ENCODE measurements at places on chromosomes 4 and X.

DNA sequence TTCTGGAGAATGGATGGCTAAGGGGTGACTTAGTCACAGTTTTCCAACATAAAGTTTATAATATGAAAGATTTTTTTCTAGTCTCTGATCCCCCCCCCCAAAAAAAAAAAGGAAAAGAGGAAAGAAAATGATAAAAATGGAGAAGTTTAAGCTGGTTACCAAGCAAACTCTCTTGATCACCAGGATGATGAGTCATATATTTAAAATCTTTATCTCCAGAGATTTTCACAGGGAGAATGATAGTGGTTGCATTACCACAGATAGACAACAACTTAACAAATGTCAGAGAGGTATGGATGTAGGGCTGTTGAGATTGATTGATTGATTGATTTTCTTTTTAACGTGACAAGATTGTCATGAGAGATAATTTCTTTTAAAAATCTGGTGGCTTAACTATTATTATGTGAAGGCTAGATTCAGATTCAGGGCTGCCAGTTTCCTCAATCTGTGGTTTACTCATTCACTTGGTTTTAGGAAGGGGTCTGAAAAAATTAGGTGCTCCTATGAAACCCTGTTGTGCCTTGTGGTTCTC lies 13.3 kb upstream of the TEX13C start:
- no peak for DNase-seq

- DNase-seq, result no peak
These were observed 6.6 kb upstream of the GUF1 start for GRCh38 chr4:44671636-44672035.

DNA sequence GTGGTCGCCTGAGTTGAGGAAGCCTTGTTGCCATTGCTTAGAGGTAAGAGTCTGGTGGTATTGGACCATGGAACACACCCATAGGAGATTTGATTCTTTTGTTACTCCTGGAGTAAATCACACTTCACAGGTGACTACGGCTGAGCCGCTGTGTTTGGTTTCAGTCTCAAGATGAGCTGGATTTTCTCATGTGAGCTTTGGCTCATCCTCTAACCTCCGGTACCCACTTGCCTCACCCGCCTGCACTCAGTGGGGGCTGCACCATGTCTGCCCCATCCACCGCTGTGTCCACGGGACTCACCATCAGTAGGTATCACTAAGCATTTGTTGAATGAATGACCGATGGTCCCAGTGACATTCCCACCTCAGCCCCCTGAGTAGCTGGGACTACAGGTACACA lies 52.7 kb downstream of the HTT-AS start:
- DNase-seq, result peak; percentile 45

GRCh38 chrX:109958266-109958665 lies 44.6 kb upstream of the TMEM164 start:
- no peak for DNase-seq

DNA sequence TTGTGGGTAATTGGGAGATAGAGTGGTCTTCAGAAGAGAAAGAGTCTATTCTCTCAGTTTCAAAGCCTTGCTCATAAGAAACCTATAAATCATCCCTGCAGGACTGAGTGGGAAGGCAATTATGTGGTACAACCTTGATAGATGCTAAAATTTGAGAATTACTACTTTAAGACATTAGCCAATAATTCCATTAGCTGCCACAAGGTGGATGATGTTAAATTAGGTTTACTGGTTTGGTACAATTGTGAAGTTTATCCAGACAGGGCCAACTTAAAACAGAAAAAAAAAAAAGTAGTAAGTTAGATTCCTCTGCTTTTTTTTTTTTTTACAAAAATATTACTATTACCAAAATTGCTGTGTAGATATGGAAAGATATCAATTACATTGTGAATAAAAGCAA lies 73.2 kb upstream of the AMOT start:
- DNase-seq, result no peak

DNA sequence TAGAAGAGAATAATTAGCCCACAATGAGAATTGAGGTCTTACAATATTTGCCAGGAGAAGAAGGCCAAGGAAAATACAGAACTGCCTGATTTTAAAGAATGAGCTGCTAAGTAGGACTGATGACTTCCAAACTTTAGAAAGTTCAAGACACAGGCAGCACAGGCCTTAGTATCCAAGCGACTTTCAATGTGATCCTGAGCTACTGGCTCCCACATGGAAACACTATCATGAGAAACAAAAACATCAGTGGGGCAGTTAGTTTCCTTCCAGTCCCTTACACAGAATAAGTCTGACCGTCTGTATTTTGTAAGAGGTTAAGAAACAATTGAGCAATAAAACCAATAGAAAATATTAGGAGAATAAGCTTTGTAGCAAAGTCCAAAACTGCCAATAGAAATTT lies 251.4 kb downstream of the COL25A1 start:
- DNase-seq, result no peak

DNA sequence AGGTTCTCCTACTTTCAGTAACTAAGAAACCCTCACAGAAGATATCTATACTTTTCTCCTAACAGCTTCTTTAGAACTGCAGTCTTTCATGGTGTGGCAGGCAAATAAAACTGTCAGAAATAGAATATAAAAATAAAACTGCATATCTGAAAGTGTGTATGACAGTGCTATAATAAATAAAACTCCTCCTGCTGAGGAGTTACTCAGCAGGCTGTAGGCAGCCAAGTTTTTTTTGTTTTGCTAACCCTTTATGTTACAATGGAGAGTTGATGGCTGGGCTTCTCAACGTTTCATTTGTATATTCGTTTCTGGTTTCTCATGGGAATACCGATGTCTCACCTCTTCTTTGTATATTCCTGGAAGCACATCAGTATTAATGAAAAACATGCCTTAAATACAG lies 18.2 kb upstream of the UGT2B10 start:
- no peak for DNase-seq

DNA sequence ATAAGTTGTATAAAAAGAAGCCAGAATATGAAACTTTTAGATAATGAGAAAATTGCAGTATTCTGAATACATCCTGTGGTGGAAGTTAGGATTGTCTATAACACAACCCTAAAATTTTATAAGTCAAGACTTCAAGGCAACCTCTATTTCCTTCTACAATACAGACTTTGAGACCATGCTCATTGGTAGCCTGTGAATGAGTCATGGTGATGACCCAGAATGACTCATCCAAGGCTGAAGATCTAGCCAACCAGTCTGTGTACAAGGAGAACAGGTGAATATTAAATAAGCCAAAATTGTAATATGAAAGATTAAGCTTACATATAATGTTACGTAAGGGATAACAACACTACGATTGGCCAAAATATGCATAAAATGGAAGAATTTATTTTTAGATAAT lies 475.9 kb upstream of the GALNT7 start:
- DNase-seq, result no peak

DNA sequence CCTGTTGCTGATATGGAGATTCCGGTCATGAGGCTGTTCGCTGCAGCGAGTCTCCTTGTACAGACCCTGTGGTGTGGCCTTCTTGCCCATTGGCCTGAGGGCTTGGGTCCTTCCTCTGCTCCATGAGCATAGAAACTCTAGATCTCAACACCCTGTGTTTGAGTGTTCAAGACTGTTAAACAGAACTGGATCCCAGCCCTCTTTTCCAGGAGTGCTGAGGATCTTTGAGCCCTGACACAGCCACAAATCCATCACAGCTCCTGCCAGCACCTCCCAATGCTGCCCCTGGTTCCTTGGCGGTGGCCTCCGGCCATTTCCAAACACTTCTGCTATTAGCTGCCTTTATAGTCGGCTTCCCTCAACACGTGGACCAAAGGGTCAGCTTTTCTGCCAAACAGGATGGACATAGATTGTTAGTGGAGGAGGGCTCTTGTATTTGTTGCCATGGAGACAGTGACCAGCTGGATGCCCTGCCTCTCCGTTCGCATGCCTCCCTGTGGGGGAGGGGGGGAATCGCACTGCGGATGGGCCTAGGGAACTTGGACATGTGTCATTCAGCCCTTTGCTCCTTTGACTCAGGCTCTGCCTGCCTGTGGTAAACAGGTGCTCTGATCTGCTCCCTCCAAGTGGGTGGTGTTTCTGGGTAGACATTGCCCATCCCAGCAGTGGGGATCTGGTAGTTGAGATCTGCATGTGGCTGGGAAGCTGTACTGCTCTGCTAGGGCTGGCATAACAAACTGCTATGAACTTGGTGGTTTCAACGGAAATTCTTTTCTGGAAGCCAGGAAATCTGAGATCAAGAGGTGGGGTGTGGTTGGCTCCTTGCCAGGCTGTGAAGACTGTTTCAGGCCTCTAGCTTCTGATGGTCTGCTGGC lies 6.9 kb upstream of the WDR1 start:
- DNase-seq, result peak; percentile 31

DNA sequence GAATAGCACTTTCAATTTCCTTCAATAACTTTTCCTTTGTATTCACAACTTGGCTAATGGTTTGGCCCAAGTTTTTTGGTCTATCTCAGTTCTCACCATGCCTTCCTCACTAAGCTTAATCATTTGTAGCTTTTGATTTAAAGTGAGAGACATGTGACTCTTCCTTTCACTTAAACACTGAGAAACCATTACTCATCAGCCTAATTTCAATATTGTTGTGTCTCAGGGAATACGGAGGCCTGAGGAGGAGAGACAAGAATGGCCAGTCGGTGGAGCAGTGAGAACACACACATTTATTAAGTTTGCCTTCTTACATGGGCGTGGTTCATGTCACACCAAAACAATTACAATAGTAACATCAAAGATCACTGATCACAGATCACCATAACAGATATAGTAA lies 56.7 kb downstream of the TSPAN5 start:
- peak; percentile 48 for DNase-seq

GRCh38 chr4:155787113-155787710 lies 28.4 kb downstream of the GUCY1B1 start:
- DNase-seq, result peak; percentile 4

DNA sequence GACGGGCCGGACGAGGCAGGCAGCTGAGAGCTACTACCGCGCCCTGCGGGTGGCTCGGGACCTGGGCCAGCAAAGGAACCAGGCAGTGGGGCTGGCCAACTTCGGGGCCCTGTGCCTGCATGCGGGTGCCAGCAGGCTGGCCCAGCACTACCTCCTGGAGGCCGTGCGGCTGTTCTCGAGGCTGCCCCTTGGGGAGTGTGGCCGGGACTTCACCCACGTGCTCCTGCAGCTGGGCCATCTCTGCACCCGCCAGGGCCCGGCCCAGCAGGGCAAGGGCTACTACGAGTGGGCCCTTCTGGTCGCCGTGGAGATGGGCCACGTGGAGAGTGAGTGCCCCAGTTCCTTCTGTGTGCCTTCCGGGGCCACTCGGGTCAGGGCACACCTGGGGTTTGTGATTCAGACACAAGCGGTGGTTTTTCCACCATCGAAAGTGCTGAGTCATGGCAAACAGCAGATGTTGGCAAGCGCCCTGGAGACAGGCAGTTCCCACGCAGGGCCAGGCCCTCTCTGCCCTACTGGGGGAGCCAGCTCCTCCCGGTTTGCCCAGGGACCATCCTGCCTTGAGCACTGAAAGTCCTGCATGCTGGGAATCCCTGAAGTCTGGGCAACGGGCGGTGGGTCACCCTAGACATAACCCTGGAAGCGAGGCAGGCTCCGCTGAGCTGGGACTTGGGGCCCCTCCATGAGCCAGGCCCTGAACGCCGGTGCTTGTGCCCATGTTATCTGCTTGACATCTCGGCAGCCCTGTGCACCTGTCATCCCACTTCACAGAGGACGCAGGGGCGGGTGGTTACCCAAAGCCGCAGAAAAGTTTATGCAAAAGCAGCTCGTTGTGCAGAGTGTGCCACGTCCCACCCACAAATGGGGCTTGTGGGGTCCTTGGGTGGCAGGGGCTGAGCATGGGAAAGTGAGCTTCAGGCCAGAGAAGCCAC lies 29.5 kb downstream of the SH3TC1 start:
- DNase-seq, result peak; percentile 83

DNA sequence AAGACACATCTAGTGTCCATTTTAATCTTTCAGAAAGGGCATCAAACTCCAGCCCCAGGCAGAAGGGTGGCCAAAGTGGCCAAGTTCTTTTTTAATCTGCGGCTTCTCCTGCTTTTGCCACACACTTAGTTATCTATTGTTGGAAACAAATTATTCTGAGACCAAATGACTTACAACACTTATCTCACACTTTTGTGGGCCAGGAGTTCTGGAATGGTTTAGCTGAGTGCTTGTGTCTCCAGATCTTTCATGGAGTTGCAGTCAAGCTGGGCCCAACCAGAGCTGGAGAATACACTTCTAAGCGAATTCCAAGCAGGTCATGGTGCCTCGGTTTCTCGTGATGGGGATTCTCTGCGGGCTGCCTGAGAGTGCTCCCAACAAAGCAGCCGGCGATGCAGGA lies 4.0 kb downstream of the TXK start:
- DNase-seq, result no peak

DNA sequence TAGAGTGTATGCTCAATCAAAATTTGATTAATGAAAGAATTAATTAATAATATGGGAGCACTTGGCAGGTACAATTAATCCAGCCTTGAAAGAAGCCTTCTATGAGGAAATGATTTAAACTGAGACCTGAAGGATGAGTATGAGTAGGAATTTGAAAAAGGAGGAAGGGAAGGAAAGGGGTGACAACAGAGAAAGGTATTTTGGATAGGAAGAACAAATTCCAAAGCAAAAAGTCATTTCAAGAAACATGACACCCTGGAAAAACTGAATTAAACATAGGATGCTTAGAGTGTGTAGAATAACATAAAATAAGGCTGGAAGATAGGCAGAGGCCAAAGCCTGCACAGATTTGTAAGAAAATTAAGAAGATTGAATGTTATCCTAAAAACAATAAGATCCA lies 29.6 kb downstream of the PHOX2B start:
- DNase-seq, result no peak

- no peak for DNase-seq
These were observed 375.1 kb downstream of the SH3BGRL start for GRCh38 chrX:81577028-81577427.

DNA sequence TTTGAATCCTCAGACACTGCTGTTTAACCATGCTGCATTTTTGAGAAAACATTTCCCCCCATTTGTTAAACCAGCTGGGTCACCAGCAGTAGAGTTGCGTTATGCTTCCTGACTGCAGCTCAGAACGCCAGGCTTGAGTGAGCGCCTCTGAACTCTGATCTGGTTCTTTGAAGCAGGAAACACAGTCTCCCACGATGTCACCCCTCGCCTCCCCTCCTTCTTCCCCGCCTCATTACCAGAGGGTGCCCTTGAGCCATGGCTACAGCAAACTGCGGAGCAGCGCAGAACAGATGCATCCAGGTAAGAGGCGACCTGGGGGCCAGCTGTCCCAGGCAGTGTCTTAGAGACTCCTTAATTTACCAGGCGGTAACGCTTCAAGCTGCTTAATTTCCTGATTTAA lies 78.4 kb downstream of the REPS2 start:
- no peak for DNase-seq

- no peak for DNase-seq
These were observed 60.6 kb downstream of the HTRA3 start for GRCh38 chr4:8329859-8330761.

GRCh38 chrX:109987884-109988283 lies 15.0 kb upstream of the TMEM164 start:
- no peak for DNase-seq

- DNase-seq, result no peak
These were observed 28.2 kb upstream of the NEIL3 start for GRCh38 chr4:177281351-177281909.

DNA sequence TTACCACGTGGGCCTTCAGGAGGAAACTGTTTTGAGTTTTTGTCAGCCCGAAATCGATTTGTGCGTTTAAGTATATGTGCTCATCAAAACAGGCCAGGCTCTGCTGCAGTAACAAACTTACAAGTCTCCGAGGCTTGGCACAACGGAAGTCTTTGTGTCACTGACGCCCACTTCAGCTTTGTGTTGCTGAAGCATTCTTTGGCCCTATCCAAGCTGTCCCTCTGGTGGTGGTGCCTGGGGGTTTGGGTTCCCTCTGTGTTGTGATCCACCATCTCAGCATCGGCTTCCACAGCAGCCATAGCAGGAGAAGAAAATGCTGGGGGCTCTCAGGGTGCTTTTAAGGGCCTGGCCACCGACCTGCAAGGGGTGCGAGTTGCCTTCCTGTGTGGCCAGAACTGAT lies 176.4 kb downstream of the PTTG2 start:
- no peak for DNase-seq
